ENCODE measurements at places on chromosomes 16 and 17.

- ATAC-seq, result no peak
Observed at GRCh38 chr17:7729816-7730215, 12.3 kb downstream of the DNAH2 start.

- peak; percentile 23 for ATAC-seq
Observed at GRCh38 chr16:67842509-67843342, 606 bp downstream of the THAP11 start.

- ATAC-seq, result no peak
Observed at GRCh38 chr17:63497708-63498483, 21.0 kb downstream of the ACE start.

DNA sequence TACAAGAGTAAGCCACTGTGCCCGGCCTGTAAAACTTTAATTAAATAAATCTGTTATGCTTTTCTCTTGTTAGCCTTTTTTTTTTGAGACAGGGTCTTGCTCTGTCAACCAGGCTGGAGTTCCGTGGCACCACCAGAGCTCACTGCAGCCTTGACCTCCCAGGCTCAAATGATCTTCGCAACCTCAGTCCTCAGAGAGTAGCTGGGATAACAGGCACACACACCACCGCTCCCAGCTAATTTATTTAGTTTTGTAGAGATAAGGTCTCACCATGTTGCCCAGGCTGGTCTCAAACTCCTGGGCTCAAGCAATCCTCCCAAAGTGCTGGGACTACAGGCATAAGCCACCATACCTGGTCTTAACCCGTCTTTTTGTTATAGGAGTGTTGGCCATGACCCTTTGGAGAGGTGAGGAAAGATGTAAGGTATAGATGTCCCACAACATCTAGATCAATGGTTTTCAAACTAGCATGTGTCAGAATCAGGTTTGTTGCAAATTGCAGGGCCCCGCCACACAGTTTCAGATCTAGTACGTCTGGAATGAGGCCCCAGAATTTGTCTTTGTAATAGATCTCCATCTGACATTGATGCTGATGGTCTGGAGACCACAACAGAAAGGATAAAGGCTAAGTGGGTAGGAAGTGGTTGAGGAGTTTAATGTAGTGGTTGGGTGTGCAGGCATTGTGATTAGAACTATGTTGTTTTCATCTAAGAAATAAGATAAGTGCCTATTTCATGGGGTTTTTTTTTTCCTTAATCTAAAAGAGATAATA is 4.3 kb upstream of the GGA2 start:
- no peak for ATAC-seq

- peak; percentile 29 for ATAC-seq
Observed at GRCh38 chr16:65989861-65990604, 376.5 kb upstream of the CDH5 start.

DNA sequence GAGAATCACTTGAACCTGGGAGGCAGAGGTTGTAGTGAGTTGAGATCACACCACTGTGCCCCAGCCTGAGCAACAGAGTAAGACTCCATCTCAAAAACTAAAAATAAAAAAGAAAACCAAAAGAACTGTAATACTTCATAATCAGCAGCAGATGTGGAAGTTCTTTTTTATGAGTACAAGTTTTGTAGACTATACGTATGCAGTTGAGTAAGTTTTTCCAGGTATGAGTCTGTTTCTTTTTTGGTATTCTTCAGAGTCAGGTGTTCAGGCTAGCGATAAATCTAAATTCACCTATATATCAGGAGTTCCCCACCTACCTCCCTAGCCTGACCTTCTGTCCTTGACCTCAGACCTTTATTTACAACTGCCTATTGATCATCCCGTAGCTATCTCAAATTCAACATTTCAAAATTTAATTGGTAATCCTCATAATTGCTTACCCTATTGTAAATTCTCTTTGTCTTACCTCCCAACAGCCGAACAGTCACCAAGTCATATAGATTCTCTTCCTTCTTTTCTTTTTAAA is 10.7 kb downstream of the DCTN5 start:
- ATAC-seq, result no peak

DNA sequence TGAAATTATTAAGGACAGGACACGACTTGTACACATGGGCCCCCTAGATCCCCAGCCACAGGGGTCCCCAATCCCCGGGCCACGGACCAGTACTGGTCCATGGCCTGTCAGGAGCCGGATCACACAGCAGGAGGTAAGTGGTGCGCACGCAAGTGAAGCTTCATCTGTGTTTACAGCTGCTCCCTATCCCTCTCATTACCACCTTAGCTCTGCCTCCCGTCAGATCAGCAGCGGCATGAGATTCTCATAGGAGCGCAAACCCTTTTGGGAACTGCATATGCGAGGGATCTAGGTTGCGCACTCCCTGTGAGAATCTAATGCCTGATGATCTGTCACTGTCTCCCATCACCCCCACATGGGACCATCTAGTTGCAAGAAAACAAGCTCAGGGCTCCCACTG is 137.8 kb upstream of the ZFHX3 start:
- no peak for ATAC-seq

DNA sequence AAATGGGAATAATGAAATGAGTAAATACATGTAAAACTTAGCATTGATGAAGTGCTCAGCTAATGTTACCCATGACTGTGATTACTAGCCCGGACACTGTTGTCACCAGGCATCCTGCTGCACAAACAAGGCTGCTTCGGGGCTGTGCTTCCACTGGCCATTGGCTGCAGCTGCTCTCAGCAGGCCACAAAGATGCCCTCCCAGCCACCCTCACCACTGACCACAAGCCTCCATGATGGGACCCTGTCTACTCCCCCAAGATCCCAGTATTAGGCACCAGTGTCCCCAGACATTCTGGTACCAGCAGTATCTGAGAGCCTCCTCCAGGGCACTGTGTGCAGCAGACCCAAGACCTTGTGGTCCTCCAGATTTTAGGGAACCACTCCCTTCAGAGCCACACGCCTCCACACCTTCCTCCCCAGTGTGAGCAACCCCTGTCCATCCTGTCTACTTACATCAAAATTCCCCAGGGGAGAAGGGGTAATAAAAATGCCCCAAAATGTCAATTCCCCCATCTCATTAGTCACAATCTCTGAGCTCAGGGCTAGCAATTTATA is 19.7 kb upstream of the NUP93 start:
- ATAC-seq, result no peak

- no peak for ATAC-seq
Observed at GRCh38 chr17:48843187-48843900, 12.5 kb downstream of the CALCOCO2 start.

DNA sequence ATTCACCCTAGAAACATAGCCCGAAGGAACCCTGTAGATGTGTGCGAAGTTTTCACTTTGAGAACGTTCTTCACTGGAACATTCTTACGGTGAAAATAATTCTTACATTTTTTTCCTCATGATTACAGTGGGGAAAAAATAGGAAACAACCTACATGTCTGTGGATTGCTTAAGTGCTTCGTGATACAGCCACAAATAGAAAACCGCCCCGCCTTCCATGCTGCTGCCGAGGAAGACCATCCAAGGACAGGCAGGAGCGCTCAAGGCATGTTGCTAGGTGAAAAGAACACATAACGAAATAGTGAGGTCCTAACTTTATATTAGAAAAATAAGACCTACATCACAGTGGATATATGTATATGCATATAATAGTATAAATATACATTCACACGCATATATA is 78.8 kb downstream of the BMERB1 start:
- ATAC-seq, result no peak
